Stimulated activated CD8-positive, alpha-beta memory T cell treated with anti-CD3 and anti-CD28 coated beads, Interleukin-7, amount 100 ng/mL, for 48 hours (primary cell): ENCODE measurements at places on chromosomes 2 and 18.

GRCh38 chr18:54675076-54675475 is 84.0 kb downstream of the DYNAP start:
- DNase-seq = no peak

DNA sequence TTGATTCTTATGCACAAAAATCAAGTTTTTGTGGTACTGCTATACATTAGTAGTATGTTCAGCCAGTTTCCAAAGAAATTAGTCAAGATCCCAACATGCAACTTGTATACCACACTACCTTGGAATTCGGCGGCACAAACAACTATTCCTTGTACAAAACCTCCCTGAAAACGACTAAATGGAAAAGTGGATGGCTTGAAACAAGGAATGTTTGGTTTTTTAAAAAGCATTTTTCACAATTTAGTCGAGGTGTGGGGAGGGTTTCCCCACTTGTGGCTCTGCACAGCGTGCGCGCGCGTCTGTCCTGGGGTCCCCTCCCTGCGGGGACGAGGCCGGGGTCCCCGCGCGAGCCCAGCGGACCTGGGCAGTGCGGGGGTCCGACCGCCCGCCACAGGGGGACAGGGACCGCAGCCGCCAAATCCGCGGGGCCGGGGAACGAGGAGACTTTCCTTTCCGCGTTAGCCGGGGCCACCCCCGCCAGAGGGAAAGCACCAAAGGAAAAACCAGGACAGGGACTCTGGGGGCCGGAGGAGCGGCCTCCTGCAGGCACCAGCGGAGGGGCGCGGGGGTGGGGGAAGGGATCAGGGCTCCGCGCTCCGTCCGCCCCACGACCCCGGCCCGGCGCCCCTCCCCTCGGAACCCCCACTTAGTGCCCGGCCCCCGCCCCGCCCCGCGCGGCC is 534 bp upstream of the SOCS6 start:
- no peak for DNase-seq

DNA sequence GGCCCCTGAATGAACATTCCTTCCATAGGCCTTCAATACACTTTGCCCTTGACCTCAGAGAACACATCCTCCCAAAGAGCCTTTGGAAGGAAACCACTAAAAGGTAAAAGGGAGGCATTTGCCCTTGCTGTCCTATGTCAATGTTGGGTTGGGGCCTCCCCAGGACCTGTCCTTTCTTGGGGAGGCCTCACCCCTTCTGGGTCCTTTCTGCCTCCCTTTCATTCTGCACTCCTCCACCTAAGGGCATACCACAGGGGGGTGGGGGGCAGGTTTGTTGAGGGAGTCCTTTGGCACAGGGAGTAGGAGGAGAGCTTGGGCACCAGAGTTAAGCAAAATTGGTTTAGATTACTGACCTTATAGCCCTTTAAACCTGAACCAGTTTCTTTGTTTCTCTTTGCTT is 32.5 kb upstream of the ATP6V1B1 start:
- no peak for DNase-seq

GRCh38 chr2:33205693-33206434 is 259.1 kb downstream of the LTBP1 start:
- DNase-seq = no peak

DNA sequence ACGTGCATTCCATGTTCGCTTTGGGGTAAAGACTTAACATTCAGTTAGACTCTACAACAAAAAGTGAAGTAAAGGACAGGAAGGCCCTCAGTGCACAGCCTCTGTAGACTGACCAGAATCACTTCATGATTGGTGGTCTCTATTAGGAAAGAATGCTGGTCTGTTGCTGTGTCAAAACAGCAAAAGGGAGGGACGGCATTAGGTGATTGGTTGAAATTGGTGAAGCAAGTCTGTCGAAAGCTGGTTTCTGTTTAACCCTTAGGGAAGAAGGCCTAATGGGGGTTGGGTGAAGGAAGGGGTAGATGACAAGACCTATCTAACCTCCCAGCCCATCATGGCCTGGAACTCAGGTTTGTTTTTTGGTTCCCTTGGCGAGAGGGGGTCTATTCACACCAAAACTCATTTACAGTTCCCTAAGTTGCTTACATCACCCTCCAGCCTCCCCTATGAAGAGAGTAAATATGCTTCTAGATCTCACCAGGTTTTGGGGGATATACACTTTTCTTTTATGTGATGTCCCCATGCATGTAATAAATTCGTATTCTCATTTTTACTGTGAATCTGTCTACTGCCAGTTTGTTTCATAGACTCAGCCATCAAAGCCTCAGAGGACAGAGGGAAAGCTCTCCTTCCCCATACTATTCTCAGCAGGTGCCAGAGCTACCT is 65.6 kb downstream of the TMEM17 start:
- DNase-seq = no peak

GRCh38 chr18:39741755-39742466 is 2176.3 kb upstream of the CELF4 start:
- DNase-seq = no peak

DNA sequence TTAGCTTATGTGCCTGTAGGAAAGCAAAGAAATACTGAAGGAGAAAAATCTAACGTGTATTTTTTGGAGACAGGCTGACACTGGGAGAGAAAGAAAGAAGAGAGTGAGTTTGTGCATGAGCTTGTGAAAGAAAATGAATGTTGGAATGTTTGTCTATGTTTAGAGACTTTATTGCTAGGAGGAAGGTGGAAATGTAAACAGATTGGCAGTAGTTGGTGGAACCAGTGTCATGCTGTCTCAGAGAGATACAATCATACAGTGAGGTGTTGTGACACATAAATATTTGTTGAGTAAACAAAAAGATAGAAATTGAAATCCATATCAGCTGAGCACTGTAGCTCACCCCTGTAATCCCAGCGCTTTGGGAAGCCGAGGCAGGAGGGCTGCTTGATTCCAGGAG is 222.2 kb upstream of the MEIS1 start:
- DNase-seq = no peak
